ENCODE measurements at places on chromosomes 6 and 20. TPM values are rescaled to one million over a fixed set of nuclear protein-coding genes. Genes with fewer than 3 reads are reported as not detected.

DNA sequence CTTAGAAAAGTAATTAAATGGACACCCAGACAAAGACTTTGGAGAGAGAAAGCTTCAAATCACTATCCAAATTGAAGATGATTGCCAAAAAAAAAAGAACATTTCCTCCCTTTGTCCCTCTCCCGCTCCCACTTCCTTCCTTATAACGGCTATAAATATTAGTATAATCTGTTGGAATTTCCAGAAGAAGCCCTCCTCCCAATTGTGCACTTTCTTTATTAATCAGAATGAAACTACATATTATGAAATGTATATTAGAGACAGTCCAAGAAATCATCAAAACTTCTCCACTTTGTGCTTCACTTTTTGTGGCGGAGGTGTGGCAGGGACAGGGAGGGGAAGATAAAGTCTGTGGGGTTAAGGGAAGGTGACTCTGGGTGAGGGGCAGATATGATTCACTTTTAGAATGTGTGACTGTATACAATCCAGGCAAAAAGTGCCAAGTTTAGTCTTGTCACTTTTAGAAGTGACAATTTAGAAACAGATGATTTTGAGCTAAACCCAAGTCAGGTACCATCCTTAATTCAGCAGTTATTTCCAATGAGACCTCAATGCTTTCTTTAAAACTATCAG lies 195.0 kb upstream of the MARCKS start:
- DNase-seq = no peak
- no peak overlapping the region for H3K27ac ChIP-seq
- no peaks in the 10 kb centered on the region for H3K4me1 ChIP-seq
- H3K4me3 ChIP-seq = no peak overlapping the region
- H3K36me3 ChIP-seq = no peaks in the 10 kb centered on the region
- H3K27me3 ChIP-seq = no peaks in the 10 kb centered on the region

DNA sequence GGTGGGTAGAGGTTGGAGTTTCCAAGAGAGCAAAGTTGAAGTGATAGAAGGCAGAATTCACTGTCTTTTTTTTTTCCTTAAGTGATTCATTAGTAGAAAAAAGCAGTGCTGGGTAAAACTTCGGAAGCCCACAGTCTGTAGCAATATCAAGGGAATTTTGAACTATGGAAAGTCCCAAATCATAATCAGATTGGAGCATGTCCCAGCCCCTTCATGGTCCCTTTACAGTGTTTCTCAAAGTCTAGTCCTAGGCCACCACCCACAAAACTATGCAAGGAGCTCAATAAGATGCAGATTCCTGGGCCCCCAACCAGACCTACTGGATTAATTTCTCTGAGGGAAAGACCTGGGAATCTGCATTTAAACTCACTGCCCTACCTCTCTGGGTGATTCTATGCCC lies 22.6 kb downstream of the NEDD9 start:
- H3K36me3 ChIP-seq = peaks cover 34% of the 10 kb centered on the region
- H3K4me3 ChIP-seq = no peak overlapping the region
- no peaks in the 10 kb centered on the region for H3K27me3 ChIP-seq
- peak overlapping the region; percentile 98 for H3K27ac ChIP-seq

GRCh38 chr6:110878751-110879522 lies 4.4 kb downstream of the AMD1 start:
- no peak overlapping the region for H3K4me3 ChIP-seq
- no peak for DNase-seq
- H3K4me1 ChIP-seq = peaks cover 21% of the 10 kb centered on the region

DNA sequence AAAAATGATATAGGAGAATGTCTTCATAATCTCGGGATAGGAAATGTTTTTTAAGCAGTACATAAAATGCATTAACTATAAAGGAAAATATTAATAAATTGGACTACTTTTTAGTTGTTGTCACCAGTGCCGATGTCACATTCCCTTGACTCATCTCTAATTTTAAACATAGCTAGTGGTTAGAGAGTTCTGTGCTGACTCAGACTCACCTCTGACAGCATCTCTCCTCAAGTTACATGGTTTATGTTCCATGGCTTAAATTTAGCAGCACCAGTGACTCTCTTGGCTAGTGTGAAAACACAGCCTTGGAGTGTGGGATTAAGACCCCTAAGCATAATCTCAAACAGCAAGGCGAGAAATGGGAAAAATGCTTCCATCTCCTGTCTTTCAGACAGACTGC lies 311.8 kb upstream of the MMS22L start:
- peak; percentile 82 for DNase-seq
- no peaks in the 10 kb centered on the region for H3K36me3 ChIP-seq

DNA sequence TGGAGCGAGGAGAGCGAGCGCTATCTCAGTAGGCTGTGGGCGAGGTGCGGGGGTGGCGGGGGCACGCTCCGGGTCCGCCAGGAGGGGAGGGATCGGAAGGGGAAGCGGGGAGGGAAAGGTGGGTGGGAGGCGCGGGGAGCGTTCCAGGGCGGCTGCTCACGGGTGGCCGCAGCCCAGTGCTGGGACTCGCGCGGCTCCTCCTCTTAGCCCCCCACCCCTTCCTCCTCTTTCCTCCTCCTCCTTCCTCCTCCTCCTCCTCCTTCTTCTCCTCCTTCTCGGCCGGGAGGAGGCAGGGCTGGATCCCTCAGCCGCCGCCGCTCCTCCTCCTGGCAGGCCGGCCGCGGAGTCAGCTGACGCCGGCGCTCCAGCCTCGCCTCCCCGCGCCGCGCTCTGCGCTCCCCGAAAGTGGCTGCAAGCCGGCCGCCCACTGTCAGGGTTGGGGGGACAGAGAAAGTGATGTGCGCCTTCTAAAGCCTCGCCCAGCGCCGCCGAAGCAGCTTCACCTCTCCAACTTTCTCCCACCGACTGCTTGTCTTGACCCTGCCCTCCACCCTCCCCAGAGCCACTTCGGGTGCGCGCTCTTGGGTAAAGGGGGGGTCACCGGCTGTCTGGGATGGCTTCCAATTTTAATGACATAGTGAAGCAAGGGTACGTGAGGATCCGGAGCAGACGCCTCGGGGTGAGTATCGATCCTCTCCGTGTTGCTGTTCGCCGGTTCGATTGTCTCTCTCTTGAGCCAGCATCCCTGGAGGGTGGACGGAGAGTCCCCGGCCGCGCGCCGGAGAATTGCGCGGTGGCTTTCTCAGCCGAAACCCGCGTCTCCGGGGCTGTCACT lies at the start of gene DOK5:
TSS of gene DOK5 (plus strand) at position 260 of the 835 bp plus-strand sequence. CDS start at position 614, 354 bp downstream.
- no peaks in the 10 kb centered on the region for H3K27me3 ChIP-seq
- no peaks in the 10 kb centered on the region for H3K36me3 ChIP-seq
- H3K4me3 ChIP-seq = peak within 1 kb of the TSS; percentile 88
- peak; percentile 52 for DNase-seq
- H3K4me1 ChIP-seq = peaks cover 10% of the 10 kb centered on the region
- peak within 1 kb of the TSS; percentile 14 for H3K27ac ChIP-seq

- H3K4me3 ChIP-seq = peak overlapping the region; percentile 37
- peak; percentile 90 for DNase-seq
- H3K36me3 ChIP-seq = no peaks in the 10 kb centered on the region
- H3K27ac ChIP-seq = peak overlapping the region; percentile 99
- H3K4me1 ChIP-seq = peaks cover 15% of the 10 kb centered on the region
Observed at GRCh38 chr6:84618046-84618752, 146.2 kb downstream of the TBX18 start.

CST4 gene
- not detected for total RNA-seq

NMBR gene
- total RNA-seq = not detected

PROKR2 gene
- not detected for total RNA-seq

GMPR gene
- 2.0 TPM for total RNA-seq

ULBP2 gene
- 7.3 TPM for total RNA-seq
